Cerebellum (tissue), 4 donors: ENCODE measurements at places on chromosomes 7 and 10. TPM values are rescaled to one million over a fixed set of nuclear protein-coding genes. Genes with fewer than 3 reads are reported as not detected.

DNA sequence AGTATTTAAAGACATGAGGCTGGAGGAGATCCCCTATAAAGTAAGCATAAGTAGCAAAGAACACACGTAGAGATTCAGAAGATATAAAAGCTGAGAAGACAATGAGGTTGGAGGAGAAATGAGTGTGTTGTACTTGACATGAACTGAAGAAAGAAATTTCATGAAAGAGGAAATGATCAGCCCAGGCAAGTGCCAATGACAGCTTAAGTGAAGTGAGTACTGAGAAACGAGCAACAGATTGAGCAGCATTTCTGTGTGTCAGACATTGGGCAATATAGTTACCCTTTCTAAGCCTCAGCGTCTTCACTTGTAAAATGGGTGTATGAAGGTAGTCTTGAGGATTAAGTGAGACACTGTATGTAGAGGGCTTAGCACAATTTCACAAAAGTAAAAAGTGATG is 4.8 kb upstream of the LIPA start:
- DNase-seq, result no peak

DNA sequence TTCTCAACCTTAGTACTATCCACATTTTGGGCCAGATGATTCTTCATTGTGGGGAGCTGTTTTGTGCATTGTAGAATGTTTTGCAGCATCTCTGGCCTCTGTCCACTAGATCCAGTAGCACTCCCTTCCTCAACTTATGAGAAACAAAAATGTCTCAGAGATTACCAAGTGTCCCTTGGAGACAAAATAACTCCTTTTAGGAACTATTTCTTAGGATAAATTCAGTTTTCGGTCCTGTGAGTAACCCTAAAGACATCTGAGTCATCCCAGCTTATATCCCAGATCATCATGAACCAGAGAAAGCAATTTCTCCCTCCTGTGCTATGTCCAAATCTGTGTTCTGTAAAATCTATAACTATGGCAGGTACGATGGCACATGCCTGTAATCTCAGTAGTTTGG is 266.6 kb upstream of the PHYHIPL start:
- DNase-seq, result no peak

GRCh38 chr7:129525225-129525862 is 23.0 kb downstream of the SMKR1 start:
- DNase-seq, result no peak

GRCh38 chr7:21020667-21021066 is 234.0 kb upstream of the SP8 start:
- no peak for DNase-seq

The OR2A42 gene
- total RNA-seq, result 0.45 TPM

- DNase-seq, result peak; percentile 52
These were observed 3.7 kb downstream of the CFAP46 start for GRCh38 chr10:132938472-132939339.

GRCh38 chr7:20896996-20897395 is 110.3 kb upstream of the SP8 start:
- no peak for DNase-seq

The C10orf62 gene
- 0.73 TPM for total RNA-seq

The CLRN3 gene
- 0.27 TPM for total RNA-seq

The PSMG3 gene
- 10.7 TPM for total RNA-seq

GRCh38 chr7:43868681-43869005 is 674 bp downstream of the MRPS24 start:
- no peak for DNase-seq

The H2AZ2 gene
- total RNA-seq, result 190 TPM

- DNase-seq, result no peak
These were observed 436.8 kb upstream of the FOXK1 start for GRCh38 chr7:4245135-4245865.

DNA sequence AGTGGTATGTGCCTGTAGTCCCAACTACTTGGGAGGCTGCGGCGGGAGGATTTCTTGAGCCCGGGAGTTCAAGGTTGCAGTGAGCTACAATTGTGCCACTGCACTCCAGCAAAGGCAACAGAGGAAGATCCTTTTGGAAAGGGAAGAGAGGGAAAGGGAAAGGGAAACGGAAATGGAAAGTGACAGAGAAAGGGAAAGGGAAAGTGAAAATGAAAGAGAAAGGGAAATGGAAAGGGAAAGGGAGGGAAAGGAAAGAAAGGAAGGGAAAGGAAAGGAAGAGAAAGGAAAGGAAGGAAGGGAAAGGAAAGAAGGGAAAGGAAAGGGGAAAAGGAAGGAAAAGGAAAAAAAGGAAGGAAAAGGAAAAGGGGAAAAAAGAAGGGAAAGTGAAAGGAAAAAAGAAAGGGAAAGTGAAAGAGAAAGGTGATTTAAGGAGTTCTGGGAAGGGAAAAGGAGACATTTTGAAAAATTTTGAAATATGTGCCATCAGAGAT is 2.3 kb upstream of the ZC3HAV1 start:
- no peak for DNase-seq

- DNase-seq, result no peak
These were observed 64.9 kb upstream of the NRBF2 start for GRCh38 chr10:63068246-63068645.

DNA sequence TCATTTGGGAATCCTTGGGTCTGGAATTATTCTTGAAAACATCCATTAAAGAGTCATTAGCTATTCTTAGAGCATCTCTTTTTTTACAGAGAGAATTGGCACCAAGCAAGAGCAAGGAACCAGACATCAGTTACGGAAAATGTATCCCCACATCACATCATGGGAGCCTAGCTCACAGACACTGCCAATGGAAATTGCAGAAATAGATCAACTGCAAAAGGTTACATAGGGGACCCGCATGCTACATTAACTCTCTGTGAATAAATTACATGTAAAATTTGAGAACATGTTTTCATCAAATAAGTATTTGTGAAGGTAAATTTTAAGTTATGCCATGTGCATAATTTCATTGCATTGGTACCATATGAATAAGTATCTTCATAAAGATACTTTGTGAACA is 224.8 kb downstream of the ZNF248 start:
- DNase-seq, result no peak

The C10orf90 gene
- not detected for total RNA-seq

GRCh38 chr7:111499027-111499426 is 63.3 kb downstream of the IMMP2L start:
- DNase-seq, result no peak

GRCh38 chr7:92699560-92699959 is 109.4 kb upstream of the FAM133B start:
- no peak for DNase-seq

The SPAM1 gene
- total RNA-seq, result not detected

DNA sequence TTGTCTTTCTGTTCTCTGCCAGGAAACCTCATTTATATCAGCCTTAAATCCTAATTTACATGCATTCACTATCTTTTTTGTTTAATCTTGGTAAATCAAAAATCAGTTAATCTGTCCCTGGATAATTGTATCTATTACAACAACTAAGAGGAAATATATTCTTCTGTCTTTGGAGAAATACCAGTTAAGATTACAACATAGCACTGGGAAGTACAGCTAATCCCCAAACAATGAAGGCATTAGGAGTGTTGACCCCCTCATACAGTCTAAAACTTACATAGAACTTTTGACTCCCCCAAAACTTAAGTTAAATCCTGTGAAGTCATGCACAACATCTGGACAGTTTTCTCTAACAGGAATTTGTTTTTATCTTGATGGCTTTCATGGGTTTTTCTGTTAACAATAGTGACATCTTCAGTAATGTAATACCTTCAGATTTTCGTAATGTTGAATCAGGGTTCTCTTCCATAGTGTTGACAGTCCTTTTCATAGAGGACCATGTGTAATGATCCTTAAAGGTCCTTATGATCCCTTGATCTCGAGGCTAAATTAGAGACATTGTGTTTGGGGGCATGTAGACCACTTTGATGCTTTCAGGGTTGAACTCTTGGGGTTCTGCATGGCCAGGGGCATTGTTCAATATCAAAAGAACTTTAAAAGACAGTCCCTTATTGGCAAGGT is 24.1 kb upstream of the ABCC2 start:
- no peak for DNase-seq

- DNase-seq, result no peak
These were observed 80.0 kb upstream of the UNC5B start for GRCh38 chr10:71132321-71132810.

DNA sequence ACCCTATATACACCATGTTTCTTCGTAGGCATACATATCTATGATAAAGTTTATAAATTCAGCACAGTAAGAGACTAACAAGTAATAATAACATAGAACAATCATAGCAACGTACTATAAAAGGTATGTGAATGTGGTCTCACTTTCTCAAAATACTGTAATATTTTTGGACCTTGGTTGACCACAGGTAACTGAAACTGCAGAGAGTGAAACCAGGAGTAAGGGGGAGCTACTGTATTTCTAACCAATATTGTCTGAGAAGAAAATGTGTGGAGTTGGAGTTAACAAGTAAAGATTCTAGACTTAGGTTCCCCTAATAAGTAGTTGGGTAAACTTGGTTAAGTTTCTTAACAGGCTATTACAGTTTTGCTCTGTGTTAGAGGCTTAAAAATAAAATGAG is 72.1 kb downstream of the GNAI1 start:
- DNase-seq, result no peak

DNA sequence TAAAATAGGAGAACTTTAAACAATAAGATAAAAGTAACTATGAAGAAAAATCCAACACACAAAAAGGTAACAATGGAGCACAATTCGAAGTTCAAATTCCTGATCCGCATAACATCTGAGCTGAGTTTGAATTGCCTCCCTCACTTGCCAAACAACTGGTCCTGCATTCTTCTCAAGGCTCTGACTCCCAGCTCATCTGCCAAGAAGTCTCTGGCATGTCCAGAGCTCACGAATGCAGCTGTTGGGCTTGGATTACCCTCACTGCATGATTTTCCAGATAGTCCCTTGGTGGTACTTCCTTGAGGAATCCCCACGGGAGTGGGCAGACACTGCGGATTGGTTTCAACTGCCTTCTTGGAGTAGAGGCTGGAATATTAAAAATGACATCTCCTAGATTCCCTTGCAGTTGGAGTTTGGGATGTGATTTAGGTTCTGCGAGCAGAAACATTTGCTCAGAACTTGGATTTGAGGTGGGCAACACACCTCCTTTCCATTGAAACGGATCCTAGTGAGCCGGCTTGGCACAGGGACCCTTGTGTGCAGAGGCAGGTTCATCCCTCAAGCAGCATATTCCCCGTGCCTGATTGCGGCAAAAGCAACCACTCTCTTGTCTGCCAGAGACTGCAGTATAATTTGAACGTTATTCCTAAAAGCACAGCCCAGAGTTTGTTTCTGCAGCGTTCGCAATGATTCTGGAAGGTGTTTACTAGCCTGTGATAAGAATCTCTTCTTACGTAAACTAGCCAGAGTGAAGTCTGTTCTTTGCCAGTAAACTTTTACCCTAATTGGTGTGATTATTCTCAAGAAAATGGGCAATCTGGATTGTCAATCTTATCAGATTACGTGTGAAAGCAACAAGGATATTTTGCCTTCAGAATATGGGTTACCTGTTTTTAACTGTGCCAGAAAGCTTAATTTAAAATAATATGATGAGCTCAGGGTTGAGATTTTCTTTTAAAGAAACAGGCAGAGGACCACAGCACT is 23.4 kb upstream of the PRKCQ start:
- DNase-seq, result no peak

- DNase-seq, result no peak
These were observed 11.6 kb upstream of the TNPO3 start for GRCh38 chr7:129066290-129067131.

DNA sequence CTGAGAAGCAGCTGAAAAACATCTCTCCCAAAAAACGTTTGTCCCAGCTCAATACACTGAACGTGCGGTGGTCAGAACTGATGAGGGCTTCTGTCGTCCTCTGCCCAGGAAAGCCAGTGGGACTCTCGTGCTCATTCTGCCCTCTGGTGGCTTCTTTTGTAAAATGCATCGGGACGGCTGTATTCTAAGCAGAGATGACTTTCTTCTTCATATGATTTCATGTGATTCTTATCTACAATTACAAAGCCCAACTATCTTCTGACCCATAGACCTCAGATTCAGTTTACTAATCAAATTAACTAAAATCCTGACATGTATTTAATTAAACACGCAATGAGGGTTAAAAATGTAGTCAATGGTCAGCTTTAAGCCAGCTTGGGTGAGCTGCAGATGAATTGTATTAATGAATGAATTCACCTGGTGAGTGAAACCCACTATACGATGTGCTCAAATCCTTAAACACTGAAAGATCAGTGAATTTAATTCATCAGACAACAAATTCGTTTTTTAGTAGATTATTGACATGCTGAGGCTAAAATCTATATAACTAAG is 117.6 kb upstream of the FAM204A start:
- peak; percentile 44 for DNase-seq

GRCh38 chr7:28411876-28412662 is at the start of gene CREB5:
CREB5 (plus strand) TSS chr7:28412518; CDS start chr7:28412915, 397 bp downstream.
- no peak for DNase-seq

GRCh38 chr7:38669965-38670520 is 38.9 kb upstream of the AMPH start:
- DNase-seq, result no peak
